ENCODE measurements at places on chromosomes 6 and 20.

DNA sequence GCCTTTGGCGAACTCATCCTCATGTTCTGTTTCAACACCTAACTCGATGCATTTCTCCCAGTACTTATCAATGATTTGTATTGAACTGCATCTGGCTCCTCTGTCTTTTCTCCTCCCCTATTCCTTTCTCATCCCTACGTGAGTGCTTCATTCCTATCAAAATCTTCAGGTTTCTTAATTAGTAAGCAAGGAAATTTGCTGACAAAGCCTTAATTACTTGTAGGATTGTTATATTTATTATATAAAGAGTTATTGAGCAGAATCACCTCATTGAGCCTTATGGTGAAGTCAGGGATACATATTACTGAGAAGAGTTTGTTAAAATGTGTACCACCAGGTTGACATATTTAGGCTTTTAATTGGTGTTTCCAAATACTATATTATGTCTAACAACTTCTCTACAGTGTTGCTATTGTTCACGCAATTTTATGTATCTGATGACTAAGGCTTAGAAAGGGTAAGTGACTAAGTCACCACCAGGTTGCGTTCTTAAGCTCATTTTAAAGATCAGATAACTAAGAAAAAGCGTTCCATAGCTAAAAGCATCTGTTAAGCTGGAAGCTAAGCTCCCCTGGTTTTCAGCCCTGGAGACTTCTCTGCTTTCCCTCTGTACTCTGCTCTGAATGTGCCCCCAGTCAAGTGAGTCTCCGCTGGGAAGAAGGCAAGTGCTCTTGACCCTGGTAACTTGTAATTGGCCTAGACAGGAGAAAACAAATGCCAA, 18.9 kb downstream of the SCGN start:
- no peak for DNase-seq

- DNase-seq, result no peak
Measured at GRCh38 chr6:42125663-42126062, 16.8 kb downstream of the C6orf132 start.

DNA sequence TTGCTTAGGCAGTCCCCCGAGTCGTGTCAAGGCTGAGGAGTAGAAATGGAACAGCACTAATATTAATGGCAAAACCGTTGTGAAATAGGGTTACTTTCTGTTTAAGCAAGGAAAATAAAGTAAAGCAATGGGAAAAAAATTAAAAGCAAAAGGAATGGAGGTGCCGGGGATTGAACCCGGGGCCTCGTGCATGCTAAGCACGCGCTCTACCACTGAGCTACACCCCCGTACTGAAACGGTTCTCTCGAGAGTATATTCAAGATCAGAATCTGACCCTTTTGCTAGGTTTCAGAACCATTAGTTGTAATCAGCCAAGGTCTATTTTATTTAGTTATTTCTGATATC, 85.5 kb downstream of the TRIM27 start:
- DNase-seq, result peak; percentile 92

DNA sequence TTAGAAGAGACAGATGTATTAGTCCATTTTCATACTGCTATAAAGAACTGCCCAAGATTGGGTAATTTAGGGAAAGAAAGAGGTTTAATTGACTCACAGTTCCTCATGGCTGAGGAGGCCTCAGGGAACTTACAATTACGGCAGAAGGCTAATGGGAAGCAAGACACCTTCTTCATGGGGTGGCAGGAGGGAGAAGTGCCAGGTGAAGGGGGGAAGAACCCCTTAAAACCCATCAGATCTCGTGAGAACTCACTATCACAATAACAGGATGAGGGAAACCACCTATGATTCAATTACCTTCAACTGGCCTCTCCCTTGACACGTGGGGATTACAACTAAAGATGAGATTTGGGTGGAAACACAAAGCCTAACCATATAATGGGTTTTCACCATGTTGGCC, 28.9 kb upstream of the PNRC1 start:
- no peak for DNase-seq
